ENCODE measurements at places on chromosomes 3 and 15.

- DNase-seq = peak; percentile 54
Observed at GRCh38 chr3:142650001-142650693, 54.0 kb downstream of the PLS1 start.

DNA sequence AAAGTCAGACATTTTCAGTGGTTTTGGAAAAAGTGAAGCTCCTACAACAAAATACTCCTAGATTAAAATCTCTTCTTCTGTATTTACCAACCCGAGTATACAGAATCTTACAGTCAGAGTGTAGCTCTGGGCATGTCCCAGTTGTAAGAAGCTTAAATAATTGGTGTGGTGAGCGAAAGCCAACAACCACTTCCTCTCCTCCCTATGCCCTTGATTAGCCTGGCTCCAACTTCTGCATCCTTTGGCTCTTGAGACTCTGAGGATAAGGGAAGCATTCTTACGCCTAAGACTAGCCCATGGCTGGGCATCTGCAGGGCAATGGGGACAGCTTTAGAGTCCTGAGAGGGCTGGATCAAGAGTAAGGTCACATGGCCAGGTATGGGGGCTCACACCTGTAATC, 25.5 kb downstream of the RFT1 start:
- no peak for DNase-seq

- DNase-seq = no peak
Observed at GRCh38 chr3:170606675-170607074, 20.8 kb upstream of the SLC7A14 start.

DNA sequence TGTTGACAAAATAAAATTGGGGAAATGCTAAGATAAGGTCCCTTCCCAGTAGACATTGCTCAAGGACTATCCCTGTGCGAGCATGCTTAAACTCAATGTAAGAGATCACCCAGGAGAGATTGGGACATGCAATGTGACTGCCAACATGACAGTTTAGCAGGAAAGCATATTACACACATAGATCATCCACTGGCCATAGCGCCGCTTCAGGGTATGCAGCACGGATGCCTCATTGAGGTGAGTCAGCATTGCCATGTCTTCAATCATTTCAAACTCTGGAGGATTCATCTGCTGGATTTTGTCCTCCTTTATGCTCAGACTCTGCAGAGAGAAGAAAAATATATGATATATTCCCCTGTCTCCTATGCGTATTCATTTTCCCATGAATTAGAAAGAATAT, 8.9 kb downstream of the MYH15 start:
- no peak for DNase-seq

- no peak for DNase-seq
Observed at GRCh38 chr15:33587773-33588172, 277.0 kb downstream of the RYR3 start.

GRCh38 chr15:45198337-45199135, 10.8 kb upstream of the SHF start:
- peak; percentile 98 for DNase-seq

GRCh38 chr3:186489507-186489906, 54.7 kb downstream of the CRYGS start:
- no peak for DNase-seq

Data from NAMALWA (cell line).